ENCODE measurements at places on chromosomes 16 and 17. TPM values are rescaled to one million over a fixed set of nuclear protein-coding genes. Genes with fewer than 3 reads are reported as not detected.

The PTX4 gene
- not detected for total RNA-seq

The DOC2B gene
- 0.39 TPM for total RNA-seq

The MMP25 gene
- total RNA-seq: 1.3 TPM

The CLDN6 gene
- 0.21 TPM for total RNA-seq

The KRT27 gene
- not detected for total RNA-seq

The KCNG4 gene
- total RNA-seq: not detected

The HSD17B1 gene
- 0.59 TPM for total RNA-seq

The MEOX1 gene
- 0.82 TPM for total RNA-seq

- peak; percentile 23 for DNase-seq
Measured at GRCh38 chr16:912684-913613, 57.8 kb downstream of the LMF1 start.

GRCh38 chr17:9115214-9116191, 94.2 kb downstream of the NTN1 start:
- no peak for DNase-seq

GRCh38 chr16:4055748-4056147, 60.5 kb downstream of the ADCY9 start:
- no peak for DNase-seq

DNA sequence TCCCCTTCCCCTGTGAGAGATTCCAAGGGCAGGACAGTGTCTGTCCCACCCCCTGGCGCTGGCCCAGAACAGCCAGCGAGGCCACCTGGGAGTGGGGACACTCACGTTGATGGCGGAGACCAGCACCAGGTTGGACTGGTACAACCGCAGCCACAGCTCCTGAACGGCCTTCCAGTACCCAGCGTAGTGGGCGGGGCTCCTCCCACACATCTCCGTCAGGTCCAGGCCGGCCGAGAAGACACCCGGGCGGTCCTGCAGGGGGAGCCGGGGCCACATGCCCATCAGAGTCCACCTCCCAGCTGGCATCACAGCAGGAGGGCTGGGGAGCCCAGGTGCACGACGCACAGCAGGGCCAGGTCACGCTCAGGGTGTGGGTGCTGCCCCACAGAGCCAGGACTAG, 7.1 kb downstream of the ECI1 start:
- DNase-seq: no peak

DNA sequence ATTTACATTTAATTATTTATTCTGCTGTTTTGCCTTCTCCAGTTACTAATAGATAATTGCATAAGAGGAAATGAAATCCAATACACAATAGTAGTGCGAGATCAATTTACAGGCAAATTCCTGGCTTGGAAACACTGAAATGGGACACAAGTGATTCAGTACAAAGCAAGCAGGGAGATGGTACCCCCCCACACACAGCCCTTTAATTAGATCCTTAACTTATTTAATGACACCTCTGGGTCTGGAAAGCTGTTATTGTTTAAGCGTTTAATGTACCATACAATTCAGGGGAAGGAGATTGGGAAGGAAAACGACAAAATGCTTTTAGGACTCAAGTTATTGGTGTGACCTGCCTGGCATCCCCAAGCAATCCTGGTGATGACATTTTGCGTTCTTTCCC, 318.2 kb downstream of the NPIPA8 start:
- DNase-seq: no peak

GRCh38 chr17:12318571-12319266, 298.0 kb downstream of the MAP2K4 start:
- no peak for DNase-seq

DNA sequence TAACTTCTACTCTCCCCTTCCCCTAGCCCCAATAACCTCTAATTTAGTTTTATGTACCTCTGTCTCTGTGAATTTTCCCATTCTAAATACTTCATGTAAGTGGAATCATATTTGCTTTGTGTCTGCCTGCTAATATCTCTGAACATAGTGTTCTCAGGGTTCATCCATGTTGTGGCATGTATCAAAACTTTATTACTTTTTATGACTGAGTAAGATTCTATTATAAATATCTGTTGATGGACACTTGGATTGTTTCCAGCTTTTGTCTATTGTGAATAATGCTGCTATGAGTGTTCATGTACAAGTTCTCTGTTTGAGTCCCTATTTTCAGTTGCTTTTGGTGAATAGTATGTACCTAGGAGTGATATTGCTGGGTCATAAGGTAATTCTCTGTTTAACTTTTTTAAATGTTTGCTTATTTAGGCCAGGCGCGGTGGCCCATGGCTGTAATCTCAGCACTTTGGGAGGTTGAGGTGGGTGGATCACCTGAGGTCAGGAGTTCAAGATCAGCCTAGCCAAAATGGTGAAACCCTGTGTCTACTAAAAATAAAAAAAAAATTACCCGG, 92.8 kb downstream of the CHD9 start:
- DNase-seq: no peak

GRCh38 chr16:6926341-6926740, 406.3 kb upstream of the RBFOX1 start:
- no peak for DNase-seq

DNA sequence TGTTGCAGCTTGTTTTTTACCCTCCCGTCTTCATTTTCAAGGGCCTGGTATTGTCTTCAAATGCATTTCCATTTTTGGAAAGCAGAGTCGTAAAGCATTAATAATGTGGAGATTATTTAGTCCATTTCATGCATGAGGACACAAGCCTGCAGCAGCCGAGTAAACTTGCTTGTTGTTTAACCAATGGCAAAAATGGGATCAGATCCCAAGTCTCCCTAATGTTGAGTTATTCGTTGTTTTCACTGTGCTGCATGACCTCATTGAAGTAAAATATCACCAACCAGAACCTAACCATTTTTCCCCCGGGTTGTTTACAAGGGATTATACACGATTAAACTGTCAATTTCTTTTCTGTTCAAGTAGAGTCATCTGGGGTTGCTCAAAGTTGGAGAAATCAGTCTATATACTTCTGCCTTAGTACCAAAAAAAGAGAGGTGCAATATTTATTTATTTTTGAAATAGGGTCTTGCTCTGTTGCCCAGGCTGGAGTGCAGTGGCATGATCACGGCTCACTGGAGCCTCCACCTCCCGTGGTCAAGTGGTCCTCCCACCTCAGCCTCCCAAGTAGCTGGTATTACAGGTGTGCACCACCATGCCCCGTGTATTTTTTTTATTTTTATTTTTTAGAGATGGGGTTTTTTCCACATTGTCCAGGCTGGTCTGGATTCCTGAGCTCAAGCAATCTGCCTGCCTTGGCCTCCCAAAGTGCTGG, 12.4 kb downstream of the AMZ2 start:
- no peak for DNase-seq

GRCh38 chr16:35532576-35532975, 2073.2 kb downstream of the TP53TG3F start:
- DNase-seq: no peak

GRCh38 chr17:81254955-81255717, 16.0 kb downstream of the NDUFAF8 start:
- DNase-seq: peak; percentile 85

- DNase-seq: no peak
Measured at GRCh38 chr17:81277421-81277820, 17.7 kb downstream of the SLC38A10 start.

DNA sequence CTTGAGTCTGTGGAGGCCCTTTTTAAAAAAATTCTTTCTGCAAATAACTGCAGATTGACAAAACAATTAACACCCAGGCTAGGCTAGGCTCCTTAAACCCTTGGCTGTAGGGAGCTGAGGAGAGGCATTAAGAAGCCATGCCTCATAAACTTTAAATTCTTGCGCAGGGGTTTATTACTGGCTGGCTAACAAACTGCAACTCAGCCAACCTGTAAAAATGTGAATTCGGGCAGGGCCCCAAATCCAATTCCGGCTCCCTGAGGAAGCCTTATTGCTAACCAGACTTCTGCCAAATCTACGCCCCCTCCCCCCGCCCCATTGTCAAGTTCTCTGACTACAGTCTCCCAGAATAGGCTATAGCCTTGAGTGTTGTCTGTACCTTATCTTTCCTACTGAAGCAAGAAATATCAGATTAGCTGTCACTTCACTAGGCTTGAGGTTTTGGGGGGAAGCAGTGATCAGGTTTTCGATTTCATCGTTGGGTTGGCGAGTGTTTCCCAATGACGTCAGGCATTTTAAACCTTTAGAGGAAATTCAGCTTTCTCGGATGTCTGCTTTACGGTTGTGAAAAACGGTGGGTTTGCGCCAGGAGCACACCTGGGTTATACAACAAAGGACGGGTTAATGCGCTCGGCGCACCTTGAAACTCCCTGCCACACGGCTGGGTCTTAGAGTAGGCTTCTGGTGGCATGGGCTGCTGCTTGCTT, 2.0 kb downstream of the CDH3 start:
- peak; percentile 52 for DNase-seq

DNA sequence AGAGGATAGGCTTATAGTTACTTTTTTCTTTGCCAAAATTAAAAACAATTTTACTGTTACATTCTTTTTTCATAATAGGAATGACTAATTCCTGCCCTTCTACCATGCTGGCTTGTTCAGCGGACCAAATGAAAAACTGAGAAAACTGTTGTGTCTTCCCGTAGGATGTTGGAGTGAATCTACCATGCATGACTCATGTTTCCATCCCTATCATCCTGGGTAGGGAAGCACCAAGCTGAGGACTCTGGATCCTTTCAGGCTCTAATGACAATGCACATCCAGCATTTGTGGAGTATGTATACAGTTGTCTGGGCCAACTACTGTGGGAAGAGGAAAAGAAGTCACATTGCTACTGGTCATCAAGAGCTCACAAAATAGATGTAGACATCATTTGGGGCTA, 41.1 kb upstream of the DHX8 start:
- no peak for DNase-seq

DNA sequence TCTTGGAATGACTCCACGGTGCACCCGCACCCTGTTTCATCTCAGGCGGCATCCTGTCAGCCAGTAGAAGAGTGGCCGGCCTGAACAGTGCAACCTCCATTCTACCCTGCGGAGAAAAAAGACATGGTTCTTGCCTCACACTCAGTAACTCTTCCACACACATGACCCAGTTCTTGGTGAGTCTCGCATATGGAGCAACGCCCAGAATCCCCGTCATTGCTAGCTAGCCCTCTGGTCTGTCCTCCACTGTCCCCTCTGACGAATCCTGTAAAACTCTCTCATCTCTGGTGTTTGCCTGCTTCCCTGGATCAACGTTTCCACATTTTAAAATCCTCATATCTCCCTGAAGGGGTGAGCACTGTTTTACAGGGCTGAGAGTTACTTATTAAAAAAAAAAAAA, 4.2 kb upstream of the RDM1 start:
- DNase-seq: no peak

DNA sequence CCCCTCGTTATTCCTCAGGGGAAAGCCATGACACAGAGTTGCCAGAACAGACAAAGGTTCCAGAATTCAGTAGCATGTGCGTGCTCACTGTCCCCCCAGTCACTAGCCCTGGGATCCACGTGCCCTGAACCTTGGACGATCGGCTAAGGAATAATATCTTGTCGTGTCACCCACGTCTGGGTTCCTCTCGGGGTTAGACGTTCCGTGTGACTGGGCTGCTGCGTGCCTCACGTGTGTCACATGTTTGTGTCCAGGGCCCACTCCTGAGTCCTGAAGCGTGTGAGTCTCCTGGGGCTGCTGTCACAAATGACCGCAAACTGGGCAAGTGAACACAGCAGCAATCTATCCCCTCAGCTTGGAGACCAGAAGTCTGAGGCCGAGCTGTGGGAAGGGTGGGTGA, 12.4 kb upstream of the ZNF469 start:
- no peak for DNase-seq

DNA sequence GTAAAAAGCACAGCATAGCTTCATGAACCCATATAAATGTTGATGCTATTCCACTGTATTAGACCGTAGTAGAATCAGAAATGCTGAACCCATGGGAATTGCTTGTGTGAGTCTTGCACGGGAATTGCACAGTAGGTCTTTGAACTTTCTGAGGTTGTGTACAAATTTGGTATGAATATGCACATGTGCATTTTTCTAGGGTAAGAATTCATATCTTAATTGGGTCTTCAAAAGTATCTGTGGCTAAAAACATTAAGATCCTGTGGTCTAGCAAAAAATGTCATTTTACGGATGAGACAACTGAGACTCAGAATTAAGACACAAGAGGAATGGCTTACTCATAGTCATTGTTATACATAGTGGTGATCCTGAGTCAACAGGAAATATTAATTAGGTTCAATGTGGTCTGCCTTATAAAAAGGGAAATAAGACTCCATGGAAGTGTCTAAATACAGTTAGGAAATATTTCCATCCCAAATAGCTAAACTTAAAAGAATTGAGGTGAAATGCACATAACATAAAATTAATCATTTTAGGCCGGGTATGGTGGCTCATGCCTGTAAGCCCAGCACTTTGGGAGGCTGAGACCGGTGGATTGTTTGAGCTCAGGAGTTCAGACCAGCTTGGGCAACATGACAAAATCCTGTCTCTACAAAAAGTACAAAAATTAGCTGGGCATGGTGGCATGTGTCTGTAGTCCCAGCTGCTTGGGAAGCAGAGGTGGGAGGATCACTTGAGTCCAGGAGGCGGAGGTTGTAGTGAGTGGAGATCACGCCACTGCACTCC, 22.8 kb downstream of the TAOK1 start:
- DNase-seq: peak; percentile 91

DNA sequence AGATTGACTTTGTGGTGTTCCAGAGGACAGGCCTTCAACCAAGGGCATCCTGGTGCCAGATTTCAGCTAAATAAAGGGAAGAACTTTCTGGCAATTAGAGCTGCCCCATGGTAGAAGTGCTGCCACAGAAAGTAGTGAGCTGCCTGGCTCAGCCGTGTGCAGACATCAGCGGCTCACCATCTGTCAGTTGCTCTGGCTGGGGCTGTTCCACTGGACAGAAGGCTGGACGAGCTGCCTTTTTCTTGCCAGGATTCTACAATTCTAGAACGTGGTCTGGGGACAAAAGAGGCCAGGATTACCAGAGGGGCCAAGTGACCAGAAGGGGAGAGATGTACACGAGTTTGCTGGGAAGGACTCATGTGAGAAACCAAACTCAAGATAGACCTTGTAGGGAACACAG, 107.0 kb upstream of the RPL38 start:
- DNase-seq: no peak

GRCh38 chr17:34675143-34675542, 95.8 kb downstream of the TMEM132E start:
- DNase-seq: no peak

DNA sequence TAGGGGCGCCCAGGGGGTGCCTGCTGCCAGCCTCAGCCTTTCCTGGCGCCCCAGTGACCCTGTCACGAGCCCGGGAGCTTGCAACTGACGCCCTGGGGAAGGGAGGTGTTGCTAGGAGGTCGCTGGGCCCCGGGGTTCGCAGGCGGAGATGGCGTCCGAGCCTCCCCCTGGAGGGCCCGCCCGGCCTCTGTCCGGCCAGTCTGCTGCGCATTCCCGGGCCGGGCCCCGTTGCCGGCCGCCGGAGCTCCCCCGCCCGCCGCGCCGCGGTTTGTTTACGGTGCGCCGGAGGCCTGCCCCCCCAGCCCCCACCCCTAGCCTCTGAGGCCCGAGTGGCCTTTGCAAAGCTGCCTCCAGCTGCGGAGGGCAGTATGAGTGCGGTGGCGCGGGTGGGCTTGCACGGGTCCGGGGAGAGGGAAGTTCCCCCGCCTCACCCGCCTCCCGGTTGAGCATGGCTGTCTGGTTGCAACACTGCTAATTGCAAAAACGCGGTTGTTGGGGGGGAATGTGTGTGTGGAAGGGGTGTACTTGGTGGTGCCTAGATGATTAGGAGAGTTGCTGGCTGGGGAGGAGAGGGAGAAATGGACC, 514 bp downstream of the THRA start:
- DNase-seq: no peak

GRCh38 chr17:19268611-19269010, 31.4 kb downstream of the EPN2 start:
- DNase-seq: no peak
